ENCODE measurements at places on chromosomes 11 and 22. TPM values are rescaled to one million over a fixed set of nuclear protein-coding genes. Genes with fewer than 3 reads are reported as not detected.

- DNase-seq = no peak
Observed at GRCh38 chr22:19146215-19146968, 1.9 kb upstream of the ESS2 start.

- no peak for DNase-seq
Observed at GRCh38 chr11:85913513-85913912, 58.3 kb downstream of the CCDC83 start.

SMIM35 gene
- not detected for total RNA-seq

GRCh38 chr11:64244966-64245365 is 1.8 kb downstream of the PPP1R14B start:
- DNase-seq = no peak

MPEG1 gene
- total RNA-seq = not detected

GRCh38 chr11:39712581-39712980 is 1746.9 kb downstream of the LRRC4C start:
- no peak for DNase-seq

APOL3 gene
- total RNA-seq = not detected

DNA sequence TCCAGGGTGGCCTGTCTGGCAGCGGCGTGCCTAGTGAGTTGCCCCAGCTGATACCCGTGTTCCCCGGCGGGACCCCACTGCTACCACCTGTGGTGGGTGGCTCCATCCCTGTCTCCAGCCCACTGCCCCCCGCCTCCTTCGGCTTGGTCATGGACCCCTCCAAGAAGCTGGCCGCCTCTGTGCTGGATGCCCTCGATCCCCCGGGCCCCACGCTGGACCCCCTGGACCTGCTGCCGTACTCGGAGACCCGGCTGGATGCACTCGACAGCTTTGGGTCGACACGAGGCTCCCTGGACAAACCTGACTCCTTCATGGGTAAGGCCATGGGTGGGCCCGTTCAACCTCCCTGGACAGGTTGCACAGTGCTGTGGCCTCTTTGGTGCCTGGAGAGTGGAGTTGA is 38.5 kb downstream of the ZC3H7B start:
- no peak for DNase-seq

PKP3 gene
- total RNA-seq = 1.1 TPM

DNA sequence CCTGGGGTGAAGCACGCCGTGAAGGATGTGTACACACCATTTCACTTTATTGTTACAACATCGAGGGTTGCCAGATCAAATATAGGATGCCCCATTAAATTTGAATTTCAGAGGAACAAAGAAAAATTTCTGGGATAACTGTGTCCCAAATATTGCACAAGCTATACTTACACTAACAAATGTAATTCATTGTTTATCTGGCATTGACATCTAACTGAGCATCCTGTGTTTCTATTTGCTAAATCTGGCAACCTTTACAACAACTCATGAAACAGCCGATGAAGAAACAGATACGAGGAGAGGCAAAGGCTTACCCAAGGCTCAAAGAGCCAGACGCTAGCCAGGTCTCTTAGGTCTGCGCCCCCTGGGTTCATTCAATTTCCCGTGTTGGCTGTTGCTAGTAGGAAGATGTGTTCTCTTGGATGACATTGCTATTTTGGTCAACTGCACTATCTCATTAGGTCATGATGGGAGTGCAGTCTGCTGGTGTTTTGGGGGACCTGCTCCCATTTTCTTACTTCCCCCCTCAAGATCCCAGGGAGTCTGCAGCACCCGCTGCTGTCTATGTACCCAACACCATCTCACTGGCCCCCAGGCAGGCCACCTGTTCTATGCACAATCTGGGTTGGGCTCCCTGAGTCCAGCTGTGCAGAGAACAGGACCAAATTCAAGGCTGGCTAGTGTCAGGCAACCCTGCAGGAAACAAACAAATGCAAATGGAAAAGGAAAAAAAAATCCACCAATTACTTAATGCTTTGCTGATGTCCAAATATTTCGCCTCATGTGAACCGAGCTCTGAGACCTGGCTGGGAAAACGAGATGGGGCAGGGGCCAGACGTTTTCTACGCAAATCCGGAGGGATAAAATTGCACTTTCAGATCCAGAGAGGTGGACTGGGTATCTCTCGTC is 560.9 kb downstream of the MIAT start:
- no peak for DNase-seq

DNA sequence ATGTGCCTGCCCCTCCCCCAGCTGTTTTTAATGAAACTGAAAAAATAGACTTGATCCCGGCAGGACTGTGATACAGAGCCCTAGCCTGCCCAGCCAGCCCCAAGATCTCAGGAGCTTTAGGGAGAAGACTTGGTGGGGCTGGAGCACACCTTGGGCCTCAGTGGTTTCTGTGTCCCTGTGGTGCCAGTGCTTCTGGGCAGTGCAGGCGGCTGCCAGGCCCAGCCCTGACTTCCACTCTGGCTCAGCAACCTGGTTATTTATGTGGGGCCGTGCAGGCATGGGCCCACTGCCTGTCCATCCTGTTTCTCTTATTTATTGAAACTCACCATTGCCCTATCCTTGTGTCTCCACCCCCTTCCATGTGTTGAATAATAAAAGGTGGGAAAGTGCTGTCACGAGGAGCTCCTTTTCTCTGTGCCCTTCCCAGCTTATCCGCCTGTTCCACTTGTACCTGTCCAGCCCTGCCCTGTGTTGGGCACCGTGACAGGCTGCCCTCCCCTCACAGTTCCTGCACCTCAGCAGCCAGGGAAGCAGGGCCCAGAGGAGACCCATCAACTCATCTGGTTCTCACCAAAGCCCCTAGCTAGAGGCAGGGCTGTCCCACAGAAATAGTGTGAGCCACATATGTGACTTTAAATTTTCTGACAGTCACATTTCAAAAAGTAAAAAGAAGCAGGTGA is 20.2 kb downstream of the RELT start:
- no peak for DNase-seq

KRTAP5-6 gene
- not detected for total RNA-seq

DNA sequence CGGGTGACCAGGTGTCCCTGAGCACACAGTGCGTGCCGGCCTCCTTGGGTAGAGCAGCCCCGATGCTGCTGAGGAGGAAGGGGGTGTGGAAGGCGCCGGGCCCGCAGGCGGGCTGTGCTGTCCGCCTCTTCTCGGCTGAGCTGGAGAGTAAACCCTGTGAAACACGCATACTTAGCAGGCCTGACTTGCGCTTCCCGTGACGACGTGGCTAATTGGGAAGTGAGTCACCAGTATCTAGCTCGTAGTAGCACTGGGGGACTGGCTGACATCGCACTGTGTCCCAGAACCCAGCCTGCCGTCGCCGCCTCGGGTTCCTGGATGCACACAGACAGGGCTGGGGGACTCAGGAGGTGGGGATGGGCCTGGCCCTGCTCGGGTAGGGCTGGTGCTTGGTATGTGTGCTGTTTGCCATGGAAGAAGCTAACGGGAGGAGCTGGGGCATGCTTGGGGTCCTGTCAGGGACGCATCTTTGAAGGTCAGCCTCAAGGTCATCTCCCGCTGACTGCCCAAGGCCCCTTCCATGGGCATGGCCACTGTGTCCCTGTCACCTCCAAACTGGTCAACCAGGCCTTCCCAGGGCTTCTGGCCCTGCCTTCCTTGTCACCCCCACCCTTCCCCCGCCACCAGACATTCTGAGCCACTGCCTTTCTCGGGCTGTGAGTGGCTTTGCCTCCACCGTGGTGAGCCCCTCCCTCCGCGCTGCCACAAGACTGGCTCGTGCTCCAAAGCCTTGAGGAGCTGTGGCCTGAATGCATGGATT is 1327.0 kb downstream of the BRD1 start:
- DNase-seq = no peak

DNA sequence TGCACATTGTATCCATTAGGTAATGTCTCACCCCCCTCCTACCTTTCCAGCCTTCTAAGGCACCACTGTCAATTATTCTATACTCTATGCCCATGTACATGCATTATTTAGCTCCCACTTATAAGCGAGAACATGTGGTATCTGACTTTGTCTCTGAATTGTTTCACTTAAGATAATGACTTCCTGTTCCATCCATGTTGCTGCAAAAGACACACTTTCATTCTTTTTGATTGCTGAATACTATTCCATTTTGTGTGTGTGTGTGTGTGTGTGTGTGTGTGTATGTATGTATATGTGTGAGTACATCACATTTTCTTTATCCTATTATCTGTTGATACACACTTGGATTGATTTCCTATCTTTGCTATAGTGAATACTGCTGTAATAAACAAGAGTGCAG is 84.2 kb downstream of the PGR start:
- DNase-seq = no peak

PRRG4 gene
- total RNA-seq = 0.51 TPM

MS4A3 gene
- total RNA-seq = not detected

DNA sequence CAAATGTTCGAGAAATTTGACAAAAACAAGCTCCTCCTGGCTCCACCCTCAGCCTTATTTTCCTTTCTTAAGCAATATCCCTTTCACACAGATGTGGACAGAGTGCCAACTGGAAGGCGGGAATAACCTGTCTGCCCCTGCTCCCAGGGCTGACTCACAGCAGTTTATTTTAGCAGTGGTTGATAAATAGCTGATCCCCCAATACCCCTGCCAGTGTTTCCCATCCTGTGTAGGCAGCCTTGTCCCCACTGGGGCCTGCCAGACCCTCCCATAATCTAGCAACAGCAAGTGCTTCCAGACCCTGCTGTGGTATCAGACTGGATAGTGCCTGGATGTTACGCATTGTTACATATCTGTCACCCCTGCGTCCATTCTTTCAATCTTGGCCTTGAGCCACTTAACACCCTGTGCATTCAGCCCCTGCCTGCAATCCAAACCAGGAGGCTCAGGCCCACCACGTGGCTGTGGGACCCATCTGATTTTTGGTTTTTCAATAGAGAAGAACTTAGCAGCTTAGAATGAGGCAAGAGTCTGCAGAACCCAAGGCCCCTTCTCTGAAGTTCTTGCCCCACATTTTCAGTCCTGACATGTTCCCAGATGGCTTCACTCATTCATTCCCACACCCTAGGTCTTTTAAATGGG is 53.7 kb downstream of the PARVA start:
- DNase-seq = no peak

DNA sequence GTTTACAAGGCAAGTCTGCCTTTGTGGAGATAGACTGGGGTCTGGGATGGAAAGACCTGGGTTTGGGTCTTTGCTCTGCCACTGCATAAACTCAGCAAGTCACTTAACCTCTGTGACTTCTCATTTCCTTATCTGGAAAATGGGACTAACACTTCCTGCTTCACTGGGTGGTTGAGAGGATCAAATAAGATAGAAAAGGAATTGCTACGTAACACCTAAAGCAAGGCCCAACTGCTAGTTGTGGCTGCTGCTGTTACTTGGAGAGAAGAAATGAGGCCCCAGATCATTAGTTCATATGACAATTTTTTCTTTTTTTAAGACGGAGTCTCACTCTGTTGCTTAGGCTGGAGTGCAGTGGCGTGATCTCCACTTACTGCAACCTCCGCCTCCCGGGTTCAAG is 5.9 kb downstream of the PTPRJ start:
- DNase-seq = no peak

DNA sequence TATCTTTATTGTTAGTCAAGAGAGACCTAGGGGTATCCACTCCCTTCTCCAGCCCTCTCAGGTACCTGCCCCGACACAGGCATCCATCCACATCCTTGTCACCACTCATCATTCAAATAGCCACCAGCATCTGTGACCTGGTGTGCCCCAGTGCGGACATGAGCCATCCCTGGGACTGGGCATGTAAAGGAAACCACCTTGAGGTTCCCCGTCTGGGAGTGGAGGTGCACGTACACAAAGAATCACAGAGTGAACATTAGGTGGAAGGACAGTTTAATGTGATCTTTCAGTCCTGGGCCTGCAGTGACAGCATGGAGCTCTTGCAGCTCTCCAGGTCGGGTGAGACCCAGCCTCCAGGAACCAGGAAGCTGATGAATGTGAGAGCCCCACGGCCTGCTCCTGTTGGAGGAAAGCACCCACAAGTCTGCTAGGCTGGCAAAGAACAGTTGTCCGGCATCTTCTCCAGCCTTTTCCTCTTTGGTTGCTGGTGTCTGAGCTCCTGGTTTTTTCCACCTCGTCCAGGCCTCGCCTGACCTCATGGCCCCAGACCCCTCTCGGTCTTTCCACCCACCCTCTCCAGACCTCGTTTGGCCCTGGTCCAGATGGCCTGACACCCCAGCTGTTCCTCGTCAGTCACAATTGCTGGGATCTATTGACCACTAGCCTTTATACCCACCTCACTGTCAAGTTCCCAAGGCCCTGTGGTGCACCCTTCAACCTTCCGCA is 16.5 kb downstream of the PSMD13 start:
- DNase-seq = no peak

OSBP2 gene
- total RNA-seq = 4.4 TPM

Measured in G401 (cell line).